ENCODE measurements at places on chromosomes 2 and 18. TPM values are rescaled to one million over a fixed set of nuclear protein-coding genes. Genes with fewer than 3 reads are reported as not detected.
A peak's percentile ranks its signal among the peaks of the same experiment; 100 is the strongest.

DNA sequence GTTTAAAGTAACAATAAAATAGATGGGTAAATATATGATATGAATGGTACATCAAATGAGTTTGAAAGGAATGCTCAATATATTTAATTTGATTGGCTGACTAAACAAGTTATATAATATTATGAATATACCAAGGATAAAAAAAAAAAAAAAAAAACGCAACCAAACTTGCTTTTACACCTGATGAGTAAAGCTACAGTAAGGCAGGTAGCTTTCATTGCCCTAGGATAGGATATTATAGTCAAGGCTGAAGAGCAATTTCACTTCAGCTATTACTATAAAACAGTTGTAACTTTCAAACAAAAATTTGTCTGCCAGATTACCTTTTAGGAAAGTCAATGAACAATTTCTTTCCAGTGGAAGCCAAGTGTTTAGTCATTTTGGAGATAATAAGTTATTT lies 56.8 kb upstream of the PEX13 start:
- no peaks in the 10 kb centered on the region for H3K36me3 ChIP-seq
- no peak overlapping the region for H3K4me3 ChIP-seq
- no peak for DNase-seq
- no peak overlapping the region for H3K27ac ChIP-seq

COL5A2 gene
- 257 TPM for total RNA-seq

DNA sequence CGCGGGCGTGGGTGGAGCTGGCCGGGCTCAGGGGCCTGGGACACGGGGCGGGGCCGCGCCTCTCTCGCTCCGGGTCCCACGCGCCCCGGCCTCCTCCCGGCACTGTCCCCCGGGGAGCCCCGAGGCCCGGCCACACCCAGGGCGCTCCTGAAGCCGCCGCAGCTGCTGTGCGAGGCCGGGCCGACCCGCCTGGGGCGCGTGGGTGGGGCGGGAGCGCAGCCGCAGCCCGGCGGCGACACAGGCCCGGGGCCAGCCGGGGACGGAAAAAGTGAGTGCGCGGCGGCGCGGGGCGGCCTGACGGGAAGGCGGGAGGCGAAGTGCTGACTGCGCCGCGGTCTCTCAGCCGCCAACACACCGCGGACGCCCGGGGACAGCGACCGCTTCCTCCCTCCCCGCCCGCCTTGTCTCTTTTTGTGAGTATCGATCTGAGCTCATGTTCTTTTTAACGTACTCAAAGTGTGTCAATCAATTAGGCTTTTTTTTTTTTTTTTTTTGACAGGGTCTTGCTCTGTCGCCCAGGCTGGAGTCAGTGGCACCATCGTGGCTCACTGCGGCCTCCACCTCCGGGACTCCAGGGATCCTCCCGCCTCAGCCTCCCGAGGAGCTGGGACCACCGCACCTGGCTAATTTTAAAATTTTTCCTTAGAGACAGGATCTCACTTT lies 14.5 kb downstream of the PDCD1 start:
- DNase-seq, result peak; percentile 22
- no peak overlapping the region for H3K27ac ChIP-seq
- peak overlapping the region; percentile 11 for H3K4me3 ChIP-seq

- H3K36me3 ChIP-seq, result peaks cover 49% of the 10 kb centered on the region
- H3K4me1 ChIP-seq, result peaks cover 8% of the 10 kb centered on the region
- H3K4me3 ChIP-seq, result no peak overlapping the region
These were observed 12.0 kb downstream of the SMARCAL1 start for GRCh38 chr2:216424274-216424673.

DNA sequence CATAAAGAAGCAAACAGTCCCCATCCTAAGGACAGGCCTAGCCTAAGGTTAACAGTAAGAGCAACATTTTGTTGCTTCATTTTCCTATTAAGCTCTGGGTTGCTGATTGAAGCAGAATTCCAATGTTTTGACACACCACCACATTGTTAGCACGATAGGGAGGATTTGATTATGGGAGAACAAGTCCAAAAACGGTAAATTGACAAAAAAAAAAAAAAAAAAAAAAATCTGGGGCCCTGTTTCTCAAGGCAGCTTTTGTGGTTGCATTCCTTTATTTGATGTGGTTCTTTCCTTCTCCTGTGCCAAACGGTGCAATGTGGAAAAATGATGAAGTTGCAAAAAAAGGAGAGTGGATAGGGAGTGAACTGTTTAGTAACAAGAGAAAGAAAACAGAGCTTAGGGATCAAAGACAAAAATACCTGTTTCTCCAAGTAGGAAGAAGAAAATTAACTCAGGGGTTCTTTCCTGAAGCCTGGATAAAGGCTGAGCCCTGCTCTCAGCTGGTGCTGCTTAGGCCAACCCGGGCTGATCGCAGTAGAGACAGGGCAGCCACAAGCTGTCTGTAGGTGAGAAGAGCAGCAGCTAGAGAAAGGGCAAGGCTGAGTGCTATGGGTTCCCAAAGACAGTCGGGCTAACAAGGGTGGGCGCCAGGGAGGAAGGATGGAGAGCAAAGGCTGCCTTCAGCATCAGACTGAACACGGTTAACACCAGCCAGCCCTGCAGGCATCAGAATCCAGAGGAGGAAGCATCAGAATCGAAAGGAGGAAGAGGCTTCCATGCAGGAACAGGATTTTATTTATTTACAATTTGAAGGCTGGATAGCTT lies 167.8 kb upstream of the FOSL2 start:
- peaks cover 12% of the 10 kb centered on the region for H3K4me1 ChIP-seq
- DNase-seq, result peak; percentile 93
- H3K27me3 ChIP-seq, result no peaks in the 10 kb centered on the region
- H3K36me3 ChIP-seq, result no peaks in the 10 kb centered on the region
- no peak overlapping the region for H3K4me3 ChIP-seq

DNA sequence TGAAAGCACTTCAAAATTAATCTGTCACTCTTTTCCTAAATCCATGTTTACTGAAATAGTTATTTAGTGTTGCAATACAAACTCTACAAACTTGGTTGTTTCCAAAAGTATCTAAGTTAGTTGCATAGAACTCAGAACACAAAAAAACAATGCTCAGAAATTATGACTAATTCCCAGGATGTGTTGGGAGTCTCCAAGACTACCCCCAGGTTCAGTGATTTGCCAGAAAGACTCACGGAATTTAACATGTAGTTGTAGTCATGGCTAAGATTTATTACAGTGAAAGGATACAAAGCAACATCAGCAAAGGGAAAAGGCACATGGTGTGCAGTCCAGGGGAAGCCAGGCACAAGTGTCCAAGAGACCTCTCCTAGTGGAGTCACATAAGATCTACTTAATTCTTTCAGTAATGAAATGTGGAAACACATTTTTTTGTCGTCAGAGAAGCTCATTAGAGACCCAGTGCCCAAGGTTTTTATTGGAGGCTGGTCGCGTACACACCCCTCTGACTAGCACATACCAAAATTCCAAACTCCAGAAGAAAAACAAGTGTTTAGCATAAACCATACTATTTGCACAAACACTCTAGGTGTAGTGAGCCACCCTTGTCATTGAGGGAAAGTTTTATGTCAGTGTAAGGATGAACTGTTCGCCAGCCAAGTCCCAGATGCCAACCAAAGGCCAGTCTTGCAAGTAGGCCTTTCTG lies 43.3 kb upstream of the CYP20A1 start:
- DNase-seq, result no peak
- H3K4me3 ChIP-seq, result no peak overlapping the region
- no peaks in the 10 kb centered on the region for H3K4me1 ChIP-seq
- H3K27me3 ChIP-seq, result no peaks in the 10 kb centered on the region
- no peak overlapping the region for H3K27ac ChIP-seq
- H3K36me3 ChIP-seq, result peaks cover 23% of the 10 kb centered on the region

GRCh38 chr2:5877360-5877759 lies 185.2 kb downstream of the SOX11 start:
- H3K4me1 ChIP-seq, result no peaks in the 10 kb centered on the region
- no peaks in the 10 kb centered on the region for H3K36me3 ChIP-seq

DNA sequence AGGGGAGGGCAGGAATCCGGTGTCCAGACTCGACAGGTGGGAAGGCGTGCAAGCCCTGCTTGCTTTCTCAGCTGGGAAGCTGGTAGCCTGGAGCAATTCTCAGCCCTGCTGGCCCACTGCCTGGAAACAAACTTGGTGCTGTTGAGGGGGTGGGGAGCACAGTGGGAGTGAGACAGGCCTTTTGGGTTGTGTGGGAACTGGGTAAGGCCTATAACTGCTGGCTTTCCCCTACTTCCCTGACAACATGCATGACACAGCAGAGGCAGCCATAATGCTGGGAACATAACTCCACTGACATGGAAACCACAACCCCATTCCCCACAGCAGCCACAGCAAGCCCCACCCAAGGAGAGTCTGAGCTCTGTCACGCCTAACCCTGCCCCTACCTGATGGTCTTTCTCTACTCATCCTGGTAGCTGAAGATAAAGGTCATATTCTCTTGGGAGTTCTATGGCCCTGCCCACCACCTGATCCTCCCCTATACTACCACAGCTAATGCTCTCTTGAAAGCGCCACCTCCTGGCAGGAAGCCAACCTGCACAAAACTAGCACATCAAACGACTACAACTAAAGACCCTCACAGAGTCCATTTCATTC lies 122.9 kb upstream of the ACVR1C start:
- H3K27me3 ChIP-seq, result no peaks in the 10 kb centered on the region
- H3K4me1 ChIP-seq, result peaks cover 4% of the 10 kb centered on the region
- peak; percentile 57 for DNase-seq
- no peak overlapping the region for H3K27ac ChIP-seq

DNA sequence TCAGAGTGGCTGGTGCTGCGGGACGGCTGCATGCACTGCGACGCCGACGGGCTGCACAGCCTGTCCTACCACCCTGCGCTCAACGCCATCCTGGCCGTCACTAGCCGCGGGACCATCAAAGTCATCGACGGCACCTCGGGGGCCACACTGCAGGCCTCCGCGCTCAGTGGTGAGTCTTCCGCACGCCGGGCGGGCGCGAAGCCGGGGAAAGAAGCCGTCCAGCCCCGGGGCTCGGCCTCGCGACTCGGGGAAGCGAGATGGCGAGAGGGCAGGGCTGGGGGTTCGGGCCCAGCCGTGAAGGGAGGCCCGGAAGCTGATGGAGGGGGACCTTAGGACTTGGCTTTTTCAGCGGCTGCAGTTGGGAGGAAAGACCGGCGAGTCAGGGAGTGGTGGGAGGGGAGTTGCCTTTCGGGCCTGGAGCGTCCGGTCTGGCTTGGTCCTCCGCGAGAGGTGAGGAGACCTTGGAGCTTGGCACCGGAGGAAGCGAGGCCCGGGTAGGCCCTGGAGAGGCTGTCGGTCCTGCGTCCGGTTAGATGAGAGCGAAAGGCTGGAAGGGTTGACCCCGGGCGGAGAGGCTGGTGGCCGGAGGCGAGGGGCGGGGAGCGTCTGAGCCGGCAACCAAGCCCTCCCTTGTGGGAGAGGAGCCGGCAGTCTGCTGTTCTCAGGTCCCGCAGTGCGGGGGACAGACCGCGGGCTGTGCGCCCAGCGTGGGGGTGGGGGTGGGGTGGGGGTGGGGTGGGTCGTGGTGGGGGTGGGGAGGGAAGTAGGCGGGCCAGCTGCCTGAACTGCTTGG lies 691 bp downstream of the BIRC6 start:
- H3K27me3 ChIP-seq, result no peaks in the 10 kb centered on the region
- peak overlapping the region; percentile 99 for H3K27ac ChIP-seq

DNA sequence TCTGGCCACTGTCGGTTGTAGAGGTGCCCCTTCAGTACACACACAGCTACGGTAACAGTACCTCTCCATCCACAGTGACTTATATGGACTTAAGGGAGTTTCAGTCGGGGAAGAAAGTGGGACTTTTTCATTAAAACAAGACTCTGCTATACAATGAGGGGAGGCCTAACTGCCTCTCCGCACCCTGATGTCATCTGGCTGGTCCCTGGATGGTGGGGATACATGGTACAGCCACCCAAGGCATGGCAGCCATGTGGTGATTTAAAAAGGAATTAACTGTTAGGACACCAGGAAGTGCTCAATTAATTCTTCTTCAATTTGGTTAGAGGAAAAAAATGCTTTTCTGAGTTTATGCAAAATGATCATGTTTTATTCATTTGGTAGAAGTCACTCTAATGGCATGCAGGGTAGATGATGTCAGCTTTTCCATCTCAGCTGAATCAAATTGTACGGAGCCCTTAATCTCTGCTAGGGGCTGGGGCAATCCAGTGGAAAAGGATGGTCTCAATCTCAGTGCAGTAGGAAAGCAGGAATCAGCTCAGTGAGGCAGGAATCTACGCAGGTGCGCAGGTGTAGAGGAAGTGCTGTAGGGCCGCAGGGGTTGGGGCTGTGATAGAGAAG lies 243.9 kb downstream of the PRKCE start:
- H3K27me3 ChIP-seq, result no peaks in the 10 kb centered on the region
- H3K27ac ChIP-seq, result peak overlapping the region; percentile 71
- H3K36me3 ChIP-seq, result no peaks in the 10 kb centered on the region
- DNase-seq, result peak; percentile 83

BOLL gene
- not detected for total RNA-seq

TLX2 gene
- total RNA-seq, result not detected

PLB1 gene
- 0.90 TPM for total RNA-seq

DNA sequence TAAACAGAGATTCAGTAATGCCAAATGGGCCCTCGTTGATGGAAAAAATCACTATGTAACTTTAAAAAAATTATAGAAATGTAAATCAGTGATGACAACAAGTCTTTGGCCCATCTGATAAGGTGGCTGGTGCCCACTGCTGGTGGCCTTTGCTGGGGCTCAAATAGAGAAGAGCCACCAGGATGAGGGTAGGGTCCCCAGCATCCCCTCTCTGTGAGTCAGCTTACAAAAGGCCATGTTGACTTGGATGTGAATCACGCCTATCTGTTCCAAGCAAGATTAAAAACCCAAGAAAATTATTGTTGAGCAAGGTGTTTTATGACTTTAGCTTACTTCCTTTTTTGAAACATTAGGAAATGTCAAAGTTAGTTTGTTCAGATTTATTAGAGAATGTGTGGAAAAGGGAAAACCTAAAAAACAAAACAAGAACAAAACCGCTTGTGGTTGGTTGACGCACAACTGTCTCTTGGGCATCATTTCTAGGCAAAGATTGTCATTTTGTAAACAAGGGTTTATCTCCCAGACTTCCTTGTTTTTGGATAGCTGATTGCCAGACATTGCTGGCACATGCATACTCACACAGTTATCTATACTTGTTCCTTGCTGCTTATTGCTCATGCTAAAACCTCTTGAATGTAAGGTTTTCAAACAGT lies 53.7 kb upstream of the ZNF396 start:
- H3K27me3 ChIP-seq, result peaks cover 4% of the 10 kb centered on the region
- H3K4me3 ChIP-seq, result no peak overlapping the region
- H3K27ac ChIP-seq, result no peak overlapping the region

Data from IMR-90 (cell line).